HT-29 (cell line): ENCODE measurements at places on chromosomes 12 and 14. TPM values are rescaled to one million over a fixed set of nuclear protein-coding genes. Genes with fewer than 3 reads are reported as not detected.

DNA sequence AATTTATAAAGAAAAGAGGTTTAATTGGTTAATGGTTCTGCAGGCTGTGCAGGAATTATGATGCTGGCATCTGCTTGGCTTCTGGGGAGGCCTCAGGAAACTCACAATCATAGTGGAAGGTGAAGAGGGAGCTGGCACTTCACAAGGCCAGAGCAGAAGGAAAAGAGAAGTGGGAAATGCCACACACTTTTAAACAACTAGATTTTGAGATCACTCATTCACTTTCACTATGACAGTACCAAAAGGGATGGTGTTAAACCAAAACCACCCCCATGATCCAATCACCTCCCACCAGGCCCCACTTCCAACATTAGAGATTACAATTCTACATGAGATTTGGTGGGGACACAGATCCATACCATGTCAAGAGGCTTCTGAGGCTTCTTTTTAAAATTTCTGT is 62.6 kb downstream of the SLC38A4 start:
- DNase-seq = no peak

GRCh38 chr12:112349431-112349830 is 32.8 kb downstream of the HECTD4 start:
- DNase-seq = no peak

DNA sequence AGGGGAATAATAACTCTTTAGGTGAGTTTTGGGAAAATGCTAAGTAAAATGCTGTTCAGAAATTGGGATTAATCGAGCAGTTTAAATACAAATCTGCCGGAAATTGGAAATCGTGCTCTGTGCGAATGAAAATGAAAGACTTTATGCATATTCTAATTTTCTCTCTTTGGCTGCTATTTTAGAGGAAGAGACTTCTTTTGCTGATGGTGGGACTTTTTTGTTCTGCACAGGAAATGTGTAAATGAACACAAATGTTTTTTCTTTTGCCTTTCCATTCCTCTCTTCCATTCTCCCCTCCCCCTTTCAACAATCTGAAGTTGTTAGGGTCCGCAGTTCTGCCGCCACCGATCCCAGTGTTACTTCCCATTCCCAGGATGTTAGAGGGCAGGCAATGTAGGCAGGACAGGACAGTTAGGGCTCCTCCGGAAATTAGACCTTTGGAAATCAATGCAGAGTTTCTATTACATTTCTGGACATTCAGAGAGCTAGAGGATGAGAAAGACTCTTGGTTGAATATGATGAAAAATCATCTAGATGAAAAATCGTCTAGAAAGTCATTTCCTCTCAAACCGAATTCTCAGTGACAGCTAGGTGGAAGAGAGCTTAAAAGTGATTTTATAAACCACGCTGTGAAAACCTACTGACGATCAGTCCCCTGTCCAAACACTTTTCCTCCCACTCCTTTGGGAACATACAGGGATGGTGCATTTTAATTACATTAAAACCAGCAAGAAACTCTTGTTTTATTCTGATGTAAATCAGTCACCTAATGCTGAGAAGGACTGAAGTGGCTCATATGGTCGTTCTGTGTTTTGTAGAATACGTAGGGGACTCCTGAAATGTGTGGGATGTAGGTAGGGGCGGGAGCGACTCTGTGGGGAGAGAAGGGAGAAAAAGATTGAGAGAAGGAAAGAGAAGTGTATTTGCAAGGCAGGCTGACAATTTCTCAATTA is 17.8 kb downstream of the FOXG1 start:
- no peak for DNase-seq

GRCh38 chr14:25904446-25904845 is 693.4 kb downstream of the NOVA1 start:
- no peak for DNase-seq

DNA sequence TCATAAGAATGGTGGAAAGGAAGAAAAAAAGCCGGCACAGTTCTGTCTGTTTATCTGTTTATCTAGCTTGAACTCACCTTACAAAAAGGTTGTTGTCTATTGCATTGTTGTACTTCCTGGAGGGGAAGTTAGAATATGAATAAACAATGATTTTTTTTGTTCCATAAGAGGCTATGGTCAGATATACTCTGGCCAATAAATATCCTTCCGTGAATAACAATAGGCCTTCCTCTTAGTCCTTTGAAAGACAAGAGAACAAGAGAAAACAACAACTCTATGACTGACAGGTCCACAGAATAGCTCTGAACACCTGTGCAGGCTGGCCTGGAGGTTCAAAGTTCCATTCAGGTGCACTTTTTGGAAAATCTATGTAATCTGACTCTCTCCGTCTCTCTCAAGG is 192.8 kb upstream of the KRR1 start:
- no peak for DNase-seq

DNA sequence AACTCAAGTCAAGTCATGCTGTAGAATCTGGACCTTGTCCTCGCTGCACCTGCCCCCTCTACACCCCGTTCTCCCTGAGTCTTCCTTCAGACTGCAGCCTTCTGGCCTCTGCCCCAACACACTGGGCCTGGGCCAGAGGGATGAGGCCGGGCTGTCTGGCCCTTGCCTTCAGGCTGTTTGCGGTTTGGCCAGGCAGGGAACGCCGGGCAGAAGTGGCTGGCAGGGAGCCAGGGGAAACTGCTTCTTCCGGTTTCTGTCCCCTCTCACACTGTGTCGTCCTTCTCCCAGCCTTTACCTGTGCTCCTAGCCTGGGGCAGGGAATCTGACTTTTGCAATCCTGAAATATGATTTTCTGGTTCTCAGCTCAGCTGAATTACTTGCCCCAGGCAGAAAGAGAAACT is 13.5 kb downstream of the DGLUCY start:
- no peak for DNase-seq

DNA sequence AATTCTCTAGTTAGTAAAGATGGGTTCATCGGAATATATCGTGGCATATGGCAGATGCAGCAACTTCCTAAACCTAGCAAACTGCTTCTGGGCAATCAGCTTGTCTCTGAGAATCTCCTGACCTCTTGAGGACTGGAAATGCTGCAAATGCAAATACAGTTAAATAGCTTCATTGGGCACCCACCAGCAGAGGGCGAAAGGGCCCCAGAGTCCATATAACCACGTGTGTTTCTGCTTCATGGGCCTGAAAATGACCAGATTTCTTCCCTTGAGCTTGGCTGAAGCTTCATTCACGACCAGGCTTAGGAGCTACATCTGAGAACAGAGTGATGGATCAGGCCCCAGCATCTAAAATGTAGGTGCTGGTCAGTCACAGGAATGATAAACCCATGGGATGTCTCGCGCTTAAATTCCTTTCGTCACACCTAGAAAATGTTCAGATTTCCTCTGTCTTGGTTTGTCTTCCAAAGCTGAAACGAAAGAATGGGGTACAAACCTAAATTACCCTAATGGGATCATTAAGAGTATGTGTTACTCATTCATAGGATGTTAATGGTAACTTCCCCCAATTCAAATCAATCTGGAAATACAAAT is 1482.5 kb upstream of the TMEM132C start:
- DNase-seq = peak; percentile 86

GRCh38 chr12:118357257-118358007 is 15.3 kb downstream of the TAOK3 start:
- DNase-seq = no peak

DNA sequence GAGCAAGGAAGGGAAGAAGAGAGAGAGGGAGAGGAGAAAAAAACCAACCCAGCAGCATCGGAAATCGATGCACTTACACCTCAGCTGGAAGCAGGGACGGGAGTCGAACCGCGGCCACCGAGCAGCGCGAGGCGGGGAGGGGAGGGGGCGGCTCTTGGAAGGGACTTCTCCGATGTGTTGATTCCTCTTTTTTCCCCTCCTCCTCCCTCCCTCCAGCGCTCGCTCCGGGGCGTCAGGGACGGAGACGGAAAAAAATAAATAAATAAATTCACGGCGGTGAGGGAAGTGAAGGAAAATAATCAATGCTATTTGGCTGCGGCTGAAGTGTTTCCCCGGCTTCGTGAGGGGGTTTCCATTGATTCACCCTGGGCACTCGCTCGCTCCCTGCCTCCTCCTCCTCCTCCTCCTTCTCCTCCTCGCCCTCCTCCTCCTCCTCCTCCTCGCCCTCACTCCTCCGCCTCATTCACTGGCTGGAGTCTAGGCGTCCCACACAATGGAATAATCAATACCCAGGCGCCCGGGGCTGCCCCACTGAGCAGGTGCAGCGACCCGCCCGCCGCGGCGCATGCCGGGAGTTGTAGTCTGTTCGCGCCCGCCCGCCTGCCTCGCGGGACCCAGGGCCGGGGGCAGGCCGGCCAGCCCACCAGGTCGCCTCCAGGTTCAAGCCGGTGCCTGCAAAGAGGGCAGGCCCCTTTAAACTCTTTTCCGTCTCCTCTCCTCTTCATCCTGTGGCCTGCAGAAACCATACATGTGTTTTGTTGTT is at the start of gene ZFHX2:
Gene ZFHX2, minus strand, starts transcription at position 500 of the 763 bp plus-strand sequence. CDS start 16,440 bp downstream, outside the sequence.
- DNase-seq = peak; percentile 60

GRCh38 chr12:31326736-31327659 is 1.0 kb upstream of the SINHCAF start:
- DNase-seq = peak; percentile 45

DNA sequence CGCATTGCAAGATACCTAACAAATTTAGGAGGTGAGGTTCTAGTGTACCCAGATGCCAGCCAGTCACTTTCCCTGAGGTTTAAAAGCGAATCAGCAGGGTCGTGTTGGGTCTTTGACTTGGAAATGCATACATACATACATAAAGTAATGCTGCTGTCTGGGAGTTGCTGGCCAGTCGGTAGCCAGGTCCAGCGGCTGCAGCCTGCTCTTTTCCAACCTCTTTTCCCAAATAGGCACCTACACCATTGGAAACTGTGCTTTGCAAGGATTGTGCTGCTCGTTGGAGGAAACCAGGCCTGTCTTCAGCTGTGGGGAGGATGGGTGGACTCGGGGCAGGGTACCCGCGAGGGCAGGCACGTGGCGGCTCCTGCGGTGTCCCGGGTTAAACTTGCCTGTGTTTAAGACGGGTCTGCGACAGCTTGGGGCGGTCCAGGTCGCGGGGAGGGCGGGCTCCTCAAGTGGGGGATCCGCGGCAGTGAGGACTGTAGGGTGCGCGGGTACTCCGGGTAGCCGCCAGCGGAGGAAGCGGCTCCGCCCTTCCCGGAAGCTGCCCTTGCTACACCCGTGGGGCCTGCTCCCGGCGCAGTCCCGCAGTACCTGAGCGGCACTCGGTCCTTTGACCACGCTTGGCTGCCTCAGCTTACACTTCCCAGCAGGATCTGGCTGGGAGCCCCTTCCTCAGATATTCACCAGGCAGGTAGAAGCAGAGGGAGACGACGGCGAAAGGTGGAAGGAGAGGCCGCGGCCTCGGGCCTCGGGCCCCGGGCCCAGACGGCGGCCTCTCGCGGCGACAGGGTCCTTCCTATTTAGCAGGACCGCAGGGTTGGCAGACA is 2.7 kb downstream of the TTC6 start:
- DNase-seq = no peak

- peak; percentile 77 for DNase-seq
Measured at GRCh38 chr14:54108481-54109471, 152.2 kb upstream of the BMP4 start.

DNA sequence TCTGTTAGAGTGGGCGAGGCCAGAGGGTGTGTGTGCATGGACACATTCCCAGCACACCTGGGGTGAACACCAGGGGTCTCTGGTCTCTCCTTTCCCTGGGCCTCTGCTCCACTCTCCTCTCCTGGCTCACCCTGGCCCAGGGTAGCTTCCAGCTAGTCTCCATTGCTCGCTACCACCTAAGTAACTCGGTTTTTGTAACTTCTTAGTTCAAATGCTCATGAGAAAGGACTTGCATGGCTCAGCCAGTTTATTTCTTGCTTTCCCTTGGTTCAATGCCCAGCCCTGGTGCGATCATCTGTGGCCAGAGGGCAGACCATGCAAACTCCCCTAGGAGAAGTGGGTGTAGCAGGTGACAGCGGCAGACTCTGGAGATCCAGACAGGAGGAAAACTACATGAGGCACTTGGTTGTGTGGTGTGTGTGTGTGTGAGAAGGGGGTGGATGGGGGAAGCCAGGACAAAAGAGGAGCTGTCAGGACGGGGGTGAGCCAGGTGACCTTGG is 8.9 kb upstream of the ACVR1B start:
- no peak for DNase-seq

DNA sequence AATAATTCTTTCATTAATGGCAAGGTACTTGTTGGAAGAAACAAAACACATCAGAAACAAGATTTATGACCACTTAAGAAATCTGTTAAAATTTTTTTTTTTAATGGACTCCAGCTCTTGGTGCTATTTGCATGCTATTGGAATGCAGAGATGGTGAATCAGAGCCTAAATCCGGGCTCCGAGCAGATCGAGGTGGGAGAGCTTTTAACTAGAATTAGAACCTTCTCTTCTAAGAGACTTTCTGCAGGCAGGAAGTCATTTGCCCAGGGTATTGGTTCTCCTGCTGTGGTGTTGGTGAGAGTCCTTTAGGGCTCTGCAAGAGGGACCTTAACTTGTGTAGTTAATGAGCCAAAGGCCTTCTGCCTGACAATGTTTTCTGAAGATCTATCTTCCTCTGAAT is 419.4 kb downstream of the SNAPC1 start:
- no peak for DNase-seq

GRCh38 chr14:58690801-58691516 is 53.2 kb downstream of the DACT1 start:
- DNase-seq = peak; percentile 10

DNA sequence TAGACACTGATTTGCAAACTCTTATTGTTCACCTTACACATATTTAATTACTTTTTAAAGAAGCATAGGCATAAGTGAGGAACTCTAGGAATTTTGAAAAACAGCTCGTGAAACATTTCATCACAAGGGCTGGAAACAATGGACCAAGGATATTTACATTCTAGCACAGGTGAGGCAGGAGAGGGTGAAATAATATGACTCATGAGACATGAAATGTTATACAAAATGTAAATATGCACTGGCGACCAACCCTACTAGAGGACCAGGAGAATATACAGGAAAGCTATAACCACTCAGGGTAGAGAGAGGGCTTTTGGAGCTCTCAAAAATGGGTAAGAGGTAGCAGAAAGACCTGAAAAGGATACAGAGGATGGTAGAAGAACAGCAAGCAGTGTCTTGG is 115.3 kb downstream of the PTGER2 start:
- no peak for DNase-seq

Gene CACNA1C
- under 0.01 TPM in 1 of 2 replicates, not detected in the other for total RNA-seq

Gene KRAS
- 8.2 and 10.2 TPM in 2 replicates for total RNA-seq

Gene METTL17
- total RNA-seq = 47.1 and 49.6 TPM in 2 replicates
